Dermis blood vessel endothelial cell (primary cell): ENCODE measurements at places on chromosomes 1 and 21.

GRCh38 chr1:232308616-232309015, 321.3 kb downstream of the SIPA1L2 start:
- DNase-seq: peak; percentile 63

GRCh38 chr21:41601573-41602368, 93.8 kb upstream of the TMPRSS2 start:
- no peak for DNase-seq

GRCh38 chr1:51952638-51953037, 37.9 kb downstream of the RAB3B start:
- no peak for DNase-seq

- peak; percentile 50 for DNase-seq
Measured at GRCh38 chr1:173995475-173995874, 26.7 kb downstream of the RC3H1 start.

DNA sequence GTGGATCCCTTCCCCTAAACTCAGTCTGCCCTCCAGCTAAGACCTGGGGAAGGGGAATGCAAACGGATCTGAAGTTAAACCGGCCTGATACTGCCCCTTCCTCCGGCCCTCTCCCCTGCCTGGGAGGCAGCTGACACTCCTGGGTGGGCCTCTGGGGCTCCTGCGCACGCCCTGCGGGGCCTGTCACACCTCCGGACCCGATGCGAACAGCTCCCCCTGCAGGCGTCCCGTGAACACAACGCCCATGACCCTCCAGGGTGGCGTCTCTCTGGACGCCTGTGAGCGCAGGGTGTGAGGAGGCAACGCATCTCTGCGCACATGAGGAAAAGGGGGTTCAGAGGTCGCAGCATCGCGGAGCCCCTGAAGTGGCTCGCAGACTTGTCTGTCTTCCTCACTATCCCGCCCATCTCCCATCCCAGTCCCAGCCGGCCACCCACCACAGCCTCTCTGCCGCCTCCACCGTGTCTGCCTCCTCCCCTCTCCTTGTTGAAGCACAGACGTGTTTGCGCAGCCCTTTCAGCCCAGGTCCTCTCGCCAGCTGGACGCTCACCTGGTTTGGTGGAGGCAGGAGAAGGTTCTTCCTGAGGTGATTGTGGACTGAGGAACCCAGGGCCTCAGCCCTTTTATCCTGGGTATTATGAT, 421 bp upstream of the LCE3A start:
- DNase-seq: no peak
